IMR-90 (cell line): ENCODE measurements at places on chromosomes 11 and 22. TPM values are rescaled to one million over a fixed set of nuclear protein-coding genes. Genes with fewer than 3 reads are reported as not detected.

Gene ADAMTS8
- total RNA-seq: under 0.01 TPM in 2 replicates

Gene CSF2RB
- total RNA-seq: not detected in 2 replicates

- DNase-seq: no peak
Observed at GRCh38 chr11:117159892-117160291, 15.8 kb downstream of the PAFAH1B2 start.

GRCh38 chr22:29810216-29810615 lies 27.9 kb downstream of the ASCC2 start:
- DNase-seq: no peak

DNA sequence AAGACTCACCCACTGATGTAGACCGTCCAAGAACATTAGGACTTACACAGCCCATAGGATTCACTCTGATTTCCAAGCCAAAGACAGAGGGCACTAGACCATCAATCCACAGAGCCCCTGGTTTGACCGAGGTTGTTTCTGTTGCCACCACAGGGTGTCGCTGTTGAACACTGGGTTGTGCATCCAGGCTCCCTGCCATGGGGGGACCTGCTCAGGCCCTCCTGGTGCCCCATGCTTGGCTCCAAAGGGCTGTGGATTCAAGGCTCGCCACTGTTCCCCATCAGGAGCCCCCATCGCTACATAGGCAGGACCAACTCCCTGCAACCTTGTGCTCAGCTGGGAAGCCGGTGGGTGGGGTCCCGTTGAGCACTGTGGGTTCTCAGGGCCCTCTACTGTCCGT lies 128.0 kb upstream of the ANO1 start:
- peak; percentile 31 for DNase-seq
